ENCODE measurements at places on chromosomes 5 and 9. TPM values are rescaled to one million over a fixed set of nuclear protein-coding genes. Genes with fewer than 3 reads are reported as not detected.

DNA sequence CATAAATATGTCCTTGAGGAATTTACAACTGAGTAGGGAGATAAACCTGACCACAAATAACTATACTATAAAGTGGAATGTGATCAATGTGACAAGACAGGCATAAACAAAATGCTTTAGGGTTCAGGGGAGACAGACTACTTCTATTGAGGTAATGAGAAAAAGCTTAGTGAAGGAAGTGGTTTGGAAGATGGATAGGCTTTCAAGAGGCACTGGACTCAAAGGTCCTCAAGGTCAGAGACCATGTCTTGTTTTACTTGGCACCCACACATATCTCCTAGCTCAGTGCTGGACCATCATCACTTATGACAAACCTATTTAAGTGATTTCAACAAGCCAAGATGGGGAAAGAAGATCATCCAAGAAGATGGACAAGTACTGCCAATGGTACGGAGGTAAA, 257.8 kb downstream of the BNC2 start:
- no peaks in the 10 kb centered on the region for H3K27me3 ChIP-seq
- no peaks in the 10 kb centered on the region for H3K4me1 ChIP-seq
- no peaks in the 10 kb centered on the region for H3K36me3 ChIP-seq
- no peak overlapping the region for H3K4me3 ChIP-seq

- peaks cover 5% of the 10 kb centered on the region for H3K4me1 ChIP-seq
- no peak overlapping the region for H3K4me3 ChIP-seq
- no peak for DNase-seq
- no peak overlapping the region for H3K27ac ChIP-seq
These were observed 34.3 kb downstream of the MTMR12 start for GRCh38 chr5:32278406-32278805.

Gene GARIN3
- total RNA-seq, result not detected

Gene EPB41L4A
- total RNA-seq, result 10.6 TPM

DNA sequence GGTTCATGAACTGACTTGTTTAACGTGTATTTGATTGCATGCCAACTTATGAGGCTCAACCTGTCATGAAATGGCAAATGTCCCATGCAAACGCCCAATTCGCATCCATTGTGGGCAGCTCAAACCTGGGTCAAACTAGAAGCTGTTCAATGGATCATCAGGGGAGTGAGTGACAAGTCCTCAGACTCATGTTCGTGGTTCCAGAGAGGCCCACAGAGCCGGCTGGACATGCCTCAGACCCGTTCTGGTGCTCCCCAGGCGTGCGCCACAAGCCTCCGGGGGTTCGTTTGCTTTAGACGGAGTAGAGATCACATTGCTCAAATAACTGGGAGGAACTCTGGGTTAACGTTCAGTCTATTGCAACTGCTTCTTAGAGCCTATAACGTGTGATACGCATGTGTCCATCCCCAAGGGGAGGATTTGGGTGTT, 15.0 kb downstream of the GFI1B start:
- no peaks in the 10 kb centered on the region for H3K27me3 ChIP-seq
- no peak overlapping the region for H3K4me3 ChIP-seq
- H3K27ac ChIP-seq, result no peak overlapping the region
- peaks cover 4% of the 10 kb centered on the region for H3K4me1 ChIP-seq
- DNase-seq, result no peak

GRCh38 chr9:85055506-85056202, 386.1 kb downstream of the NTRK2 start:
- H3K27me3 ChIP-seq, result no peaks in the 10 kb centered on the region
- H3K4me3 ChIP-seq, result no peak overlapping the region
- no peak for DNase-seq
- no peaks in the 10 kb centered on the region for H3K36me3 ChIP-seq
- H3K4me1 ChIP-seq, result no peaks in the 10 kb centered on the region

DNA sequence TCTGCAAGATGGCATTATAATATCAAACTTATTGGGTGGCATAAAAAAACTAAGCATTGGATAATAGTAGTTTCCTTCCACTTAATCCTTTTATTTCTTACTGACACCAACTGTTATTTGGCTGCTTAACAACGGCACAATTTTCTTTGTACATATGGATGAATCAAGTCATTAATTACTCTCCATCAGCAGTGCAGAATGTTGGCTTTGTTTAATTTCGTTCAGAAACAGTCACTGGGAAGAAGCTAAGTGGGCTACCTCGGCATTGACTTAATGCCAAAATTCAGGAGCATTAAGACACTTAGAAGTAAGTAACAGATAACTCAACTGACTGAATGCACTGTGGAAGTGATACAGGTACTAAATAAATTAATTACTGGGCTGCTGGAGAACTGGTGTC, 460.4 kb downstream of the CTNND2 start:
- no peak overlapping the region for H3K4me3 ChIP-seq
- no peaks in the 10 kb centered on the region for H3K36me3 ChIP-seq
- no peak overlapping the region for H3K27ac ChIP-seq
- DNase-seq, result no peak
- no peaks in the 10 kb centered on the region for H3K27me3 ChIP-seq

DNA sequence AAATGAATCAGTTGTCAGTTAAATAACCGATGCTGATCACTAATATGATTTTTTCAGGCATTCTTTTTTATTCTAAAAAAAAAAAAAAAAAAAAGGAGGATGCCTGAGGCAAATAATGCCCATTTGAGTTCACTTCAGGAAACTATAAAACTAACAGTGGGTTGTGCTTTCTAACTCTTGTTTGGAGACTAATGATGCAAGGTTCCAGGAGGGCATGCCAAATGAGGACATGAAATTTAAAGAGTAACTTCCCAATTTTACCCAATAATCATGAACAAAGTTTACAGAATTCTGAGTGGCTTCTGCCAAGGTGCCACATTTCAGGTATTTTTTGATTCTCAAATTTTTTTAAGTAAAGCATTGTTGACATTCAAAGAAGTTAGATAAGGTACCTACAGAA, 41.0 kb downstream of the CEP120 start:
- H3K4me3 ChIP-seq, result no peak overlapping the region
- no peak overlapping the region for H3K27ac ChIP-seq
- no peaks in the 10 kb centered on the region for H3K4me1 ChIP-seq
- DNase-seq, result no peak
- peaks cover 4% of the 10 kb centered on the region for H3K36me3 ChIP-seq

GRCh38 chr5:113266913-113267227, 167.9 kb downstream of the TSSK1B start:
- no peak for DNase-seq
- no peak overlapping the region for H3K4me3 ChIP-seq
- H3K27me3 ChIP-seq, result no peaks in the 10 kb centered on the region
- no peak overlapping the region for H3K27ac ChIP-seq

Gene CMYA5
- 7.0 TPM for total RNA-seq

Gene ZNF883
- 0.84 TPM for total RNA-seq

DNA sequence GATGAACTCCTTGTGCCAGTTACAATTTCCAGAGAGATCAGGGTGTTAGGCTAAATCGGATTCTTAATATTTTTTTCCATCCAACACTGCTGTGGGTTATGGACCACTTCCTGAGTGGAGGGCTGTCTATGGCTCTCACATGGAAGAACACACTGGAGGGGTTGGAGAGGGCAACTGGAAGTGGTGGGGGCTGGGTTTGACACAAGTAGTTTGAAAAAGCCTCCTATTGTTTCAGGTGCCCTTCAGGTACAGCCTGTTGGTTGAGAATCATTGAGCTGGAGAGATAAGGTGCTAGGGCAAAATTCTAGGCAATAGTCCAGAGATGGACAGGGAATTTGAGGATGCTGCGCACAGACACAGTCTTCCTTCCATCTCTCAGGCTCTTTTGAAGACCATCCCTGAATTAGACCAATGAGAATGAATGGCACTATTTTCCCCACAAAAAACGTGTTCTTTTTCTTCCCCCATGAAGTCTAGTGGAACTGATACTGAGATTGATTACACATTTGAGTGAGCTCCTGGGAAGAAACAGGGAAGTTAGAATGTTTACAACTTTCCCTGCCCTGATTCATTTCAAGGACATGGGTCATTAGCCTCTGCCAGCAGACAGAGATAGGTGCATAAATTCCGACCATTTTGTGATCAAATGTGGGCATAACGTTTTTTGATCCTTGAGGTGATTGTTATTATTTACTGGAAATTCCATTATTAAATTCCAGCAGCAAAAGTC, 87.7 kb downstream of the ACER2 start:
- H3K27me3 ChIP-seq, result no peaks in the 10 kb centered on the region
- no peak overlapping the region for H3K4me3 ChIP-seq
- no peak for DNase-seq
- H3K4me1 ChIP-seq, result peaks cover 11% of the 10 kb centered on the region
- H3K36me3 ChIP-seq, result no peaks in the 10 kb centered on the region
- H3K27ac ChIP-seq, result no peak overlapping the region

DNA sequence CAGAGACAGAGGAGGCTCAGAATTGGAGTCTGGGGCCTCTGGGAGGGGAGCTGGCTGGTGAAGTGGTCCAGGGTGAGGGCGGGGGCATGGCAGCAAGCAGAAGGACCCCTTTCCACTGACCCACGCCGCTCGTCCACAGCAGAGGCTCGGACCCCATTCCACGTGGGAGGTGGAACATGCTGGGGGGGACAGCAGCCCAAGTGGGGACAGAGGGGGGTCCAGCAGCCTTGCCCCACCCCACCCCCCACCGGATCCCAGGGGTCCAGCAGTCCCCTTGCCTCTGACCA, 25.4 kb upstream of the NKD2 start:
- no peak overlapping the region for H3K27ac ChIP-seq
- H3K36me3 ChIP-seq, result no peaks in the 10 kb centered on the region
- no peak overlapping the region for H3K4me3 ChIP-seq
- no peaks in the 10 kb centered on the region for H3K27me3 ChIP-seq
- no peak for DNase-seq
- H3K4me1 ChIP-seq, result no peaks in the 10 kb centered on the region

Gene RANBP3L
- 3.3 TPM for total RNA-seq

DNA sequence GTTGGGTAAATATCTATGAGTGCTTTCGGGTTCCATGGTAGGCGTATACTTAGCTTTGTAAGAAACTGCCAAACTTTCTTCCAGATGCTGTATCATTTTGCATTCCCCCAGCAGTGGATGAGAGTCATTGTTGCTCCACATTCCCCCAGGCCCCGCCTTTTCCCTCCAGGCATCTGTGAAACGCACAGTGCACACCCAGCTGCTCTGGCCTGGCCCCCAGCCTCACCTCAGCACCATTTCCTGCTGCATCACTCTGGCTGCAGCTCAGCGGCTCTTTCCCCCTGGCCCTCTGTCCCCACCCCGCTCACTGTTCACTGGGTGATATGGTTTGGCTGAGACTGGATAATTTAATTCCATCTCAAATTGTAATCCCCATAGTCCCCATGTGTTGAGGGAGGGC, 76.6 kb upstream of the SPTLC1 start:
- no peak overlapping the region for H3K4me3 ChIP-seq
- no peaks in the 10 kb centered on the region for H3K27me3 ChIP-seq
- no peak overlapping the region for H3K27ac ChIP-seq
- H3K36me3 ChIP-seq, result no peaks in the 10 kb centered on the region
- DNase-seq, result no peak

- no peaks in the 10 kb centered on the region for H3K4me1 ChIP-seq
- no peaks in the 10 kb centered on the region for H3K27me3 ChIP-seq
- H3K36me3 ChIP-seq, result no peaks in the 10 kb centered on the region
- no peak for DNase-seq
- no peak overlapping the region for H3K4me3 ChIP-seq
- H3K27ac ChIP-seq, result no peak overlapping the region
These were observed 56.9 kb upstream of the RASA1 start for GRCh38 chr5:87210743-87211142.

Gene ZBED3
- total RNA-seq, result 29.4 TPM

Gene TMC1
- total RNA-seq, result 0.30 TPM

GRCh38 chr5:39943811-39944210, 519.0 kb upstream of the DAB2 start:
- no peak for DNase-seq
- no peaks in the 10 kb centered on the region for H3K27me3 ChIP-seq
- H3K36me3 ChIP-seq, result no peaks in the 10 kb centered on the region
- no peak overlapping the region for H3K4me3 ChIP-seq

DNA sequence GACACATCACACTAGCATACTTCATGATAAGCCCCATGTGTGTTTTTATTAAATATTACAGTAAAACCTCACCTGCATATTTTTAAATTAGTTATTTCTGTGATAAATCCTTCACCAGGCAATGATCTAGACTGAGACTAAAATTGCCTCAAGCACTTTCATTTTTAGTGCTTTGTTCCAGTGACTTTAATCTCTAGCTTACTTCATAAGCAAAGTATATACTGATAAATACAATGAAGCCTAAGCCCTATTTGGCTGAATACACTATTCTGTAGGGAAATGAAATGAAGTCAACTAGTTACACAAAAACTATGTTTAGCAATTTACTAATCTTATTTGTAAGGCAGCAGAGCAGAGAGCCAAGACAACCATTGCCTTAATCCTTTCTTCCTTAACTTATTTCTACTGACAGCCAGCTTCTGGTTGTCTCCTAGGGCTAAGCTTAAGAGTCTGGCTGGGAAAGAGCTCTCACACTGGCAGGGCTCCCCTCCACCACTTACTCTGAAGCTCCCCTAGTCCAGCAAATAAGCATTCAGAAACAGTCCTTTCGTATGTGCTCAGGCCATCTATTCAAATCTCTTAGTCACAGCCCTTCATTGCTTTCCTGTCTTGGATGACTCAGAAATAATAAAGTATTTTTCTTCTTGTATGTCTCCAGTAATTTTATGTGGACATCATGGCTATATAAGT, 31.4 kb upstream of the MTAP start:
- H3K27me3 ChIP-seq, result no peaks in the 10 kb centered on the region
- H3K36me3 ChIP-seq, result no peaks in the 10 kb centered on the region
- DNase-seq, result no peak
- no peak overlapping the region for H3K27ac ChIP-seq

- no peak overlapping the region for H3K4me3 ChIP-seq
- H3K27ac ChIP-seq, result no peak overlapping the region
- H3K27me3 ChIP-seq, result no peaks in the 10 kb centered on the region
- no peak for DNase-seq
- no peaks in the 10 kb centered on the region for H3K36me3 ChIP-seq
These were observed 67.8 kb downstream of the FAT2 start for GRCh38 chr5:151523335-151523734.

DNA sequence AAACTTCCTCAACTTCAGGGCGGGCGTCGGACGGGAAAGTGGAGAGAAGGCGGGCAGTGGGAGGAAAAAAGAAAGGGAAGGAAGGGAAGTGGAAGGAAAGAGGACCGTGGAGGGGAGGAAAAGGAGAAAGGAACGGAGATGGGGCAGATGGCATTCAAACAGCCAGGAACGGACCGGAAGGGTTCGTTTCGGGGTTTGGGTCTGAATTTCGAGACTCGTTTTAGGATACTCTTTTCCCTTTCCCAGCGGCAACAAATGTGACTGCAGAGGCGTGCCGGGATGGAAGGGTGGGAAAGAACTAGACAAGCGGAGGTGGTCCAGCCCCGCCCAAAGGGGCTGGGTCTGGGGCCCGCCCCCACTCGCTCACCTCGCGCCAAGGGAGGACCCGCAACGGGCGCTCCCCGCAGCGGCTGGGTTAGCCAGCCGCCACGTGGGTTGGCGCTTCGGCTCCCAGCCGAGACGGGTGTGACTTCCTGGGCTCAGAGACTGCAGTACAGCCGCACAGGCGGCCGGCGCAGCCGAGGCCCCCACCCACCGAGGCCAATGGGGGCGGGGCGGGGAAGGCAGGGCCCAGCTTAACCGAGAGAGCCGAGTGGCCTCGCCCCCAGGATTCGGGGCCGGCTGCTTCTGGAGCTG, 2.7 kb downstream of the VCAN start:
- peak overlapping the region; percentile 75 for H3K27ac ChIP-seq
- no peaks in the 10 kb centered on the region for H3K36me3 ChIP-seq
- DNase-seq, result peak; percentile 68
